Activated CD4-positive, alpha-beta memory T cell treated with anti-CD3 and anti-CD28 coated beads, Interleukin-2, amount 10 ng/mL, durations not matched to agents 7 days and 5 days (primary cell): ENCODE measurements at places on chromosomes 2 and 18. TPM values are rescaled to one million over a fixed set of nuclear protein-coding genes. Genes with fewer than 3 reads are reported as not detected.

GRCh38 chr2:124763611-124764010, 738.5 kb downstream of the CNTNAP5 start:
- no peak for DNase-seq

DNA sequence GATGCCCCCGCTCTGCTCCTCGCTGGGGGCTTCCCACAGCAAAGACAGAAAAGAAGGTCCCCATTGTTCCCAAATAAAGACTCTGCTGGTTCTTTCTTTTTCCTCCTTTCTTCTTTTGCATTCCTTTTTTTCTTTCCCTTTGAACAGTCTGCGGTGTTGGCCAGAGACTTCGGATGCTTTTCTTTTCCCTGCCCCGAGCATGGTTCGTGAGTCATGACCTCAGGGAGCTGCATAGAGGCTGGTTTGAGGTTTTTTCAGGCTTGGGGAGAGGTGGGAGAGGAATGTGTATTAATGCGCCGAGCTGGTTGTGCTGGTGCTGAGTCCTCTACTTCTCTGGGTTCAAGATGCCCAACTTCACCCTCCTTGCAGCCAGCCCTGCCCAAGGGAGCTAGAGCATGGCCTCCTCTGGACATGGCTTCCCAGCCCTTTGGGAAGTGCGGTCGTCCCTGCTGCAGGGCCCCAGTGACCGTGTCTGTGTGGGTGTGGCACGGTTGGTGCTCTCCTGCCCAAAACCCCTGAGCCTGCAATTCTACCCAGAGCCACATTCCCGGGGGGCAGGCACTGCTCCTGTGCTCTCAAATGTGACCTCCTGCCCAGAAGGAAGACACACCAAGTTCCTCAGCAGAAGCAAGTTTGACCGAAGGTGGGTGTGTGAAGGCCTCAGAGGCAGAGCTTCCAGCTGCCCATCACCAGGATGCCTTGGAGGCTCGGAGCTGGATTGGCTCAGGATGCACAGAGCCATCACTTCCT, 9.0 kb upstream of the ARHGEF4 start:
- DNase-seq, result no peak

DNA sequence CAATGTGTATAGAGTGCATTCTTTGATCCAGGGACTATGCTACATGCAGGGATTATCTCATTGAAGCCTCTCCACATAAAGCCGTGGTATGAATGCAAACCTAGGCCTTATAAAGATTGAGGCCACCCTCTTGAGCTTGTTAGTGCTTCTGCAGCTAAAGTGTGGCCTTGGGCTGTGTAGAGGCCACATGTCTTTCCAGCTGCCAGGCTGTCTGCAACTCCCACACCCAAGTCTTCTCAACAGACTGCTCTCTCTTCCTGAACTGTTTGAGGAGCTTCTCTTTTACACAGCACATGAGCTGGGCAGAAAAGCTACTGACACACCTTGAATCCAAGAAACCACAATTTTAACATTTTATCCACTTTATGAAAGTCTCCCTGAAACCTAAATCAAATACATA, 119.2 kb upstream of the MEX3C start:
- DNase-seq, result no peak

The IL1F10 gene
- not detected for total RNA-seq

The IL36G gene
- not detected for total RNA-seq
